ENCODE measurements at places on chromosomes 2 and 18.
A peak's percentile ranks its signal among the peaks of the same experiment; 100 is the strongest.

GRCh38 chr18:28153485-28154065 lies 23.4 kb downstream of the CDH2 start:
- DNase-seq, result no peak

DNA sequence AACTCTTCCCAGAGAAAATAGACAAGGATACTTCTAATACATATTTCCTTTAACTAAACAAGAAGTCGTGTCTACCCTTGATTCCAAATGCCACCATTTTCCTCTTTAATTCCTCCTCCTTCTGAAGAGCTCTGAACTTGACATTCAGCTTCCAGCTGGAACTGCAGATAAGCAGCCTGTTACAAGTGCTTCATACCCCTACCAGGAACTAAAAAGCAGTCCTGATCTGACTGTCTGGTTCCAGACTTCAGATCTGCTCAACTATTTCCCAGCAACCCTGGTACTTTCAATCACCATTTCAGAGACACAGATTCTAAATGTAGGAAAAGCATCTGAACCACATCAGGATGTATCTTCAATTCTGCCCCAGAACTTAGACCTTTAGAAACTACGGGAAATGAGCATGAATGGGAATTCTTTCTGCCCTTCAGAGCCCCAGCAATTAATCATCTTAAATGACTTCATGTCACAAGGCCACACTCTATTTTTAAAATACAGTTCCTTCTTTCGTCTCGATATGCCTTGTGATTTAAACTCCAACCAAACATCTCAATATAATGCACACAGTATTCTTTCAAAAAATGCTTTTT lies 159.5 kb downstream of the L3MBTL4 start:
- DNase-seq, result no peak

DNA sequence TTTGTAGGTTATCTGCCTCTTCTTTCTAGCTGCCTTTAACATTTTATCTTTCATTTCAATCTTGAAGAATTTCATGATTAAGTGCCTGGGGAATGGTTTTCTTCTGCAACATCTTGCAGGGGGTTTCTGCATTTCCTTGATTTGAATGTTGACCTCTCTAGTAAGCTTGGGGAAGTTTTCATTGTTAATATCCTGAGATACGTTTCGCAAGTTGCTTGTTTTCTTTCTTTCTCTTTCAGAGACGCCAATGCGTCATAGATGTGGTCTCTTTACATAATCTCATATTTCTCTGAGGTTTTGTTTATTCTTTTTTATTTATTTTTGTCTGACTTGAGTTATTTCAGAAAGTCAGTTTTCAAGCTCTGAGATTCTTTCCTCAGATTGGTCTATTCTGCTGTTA lies 225.7 kb downstream of the XIRP2 start:
- no peak for DNase-seq

- DNase-seq, result no peak
These were observed 55.3 kb upstream of the KYNU start for GRCh38 chr2:142822190-142822589.

- DNase-seq, result no peak
These were observed 88.0 kb upstream of the GPC1 start for GRCh38 chr2:240347373-240347940.

- no peak for DNase-seq
These were observed 150.0 kb downstream of the LPIN1 start for GRCh38 chr2:11896386-11896785.

DNA sequence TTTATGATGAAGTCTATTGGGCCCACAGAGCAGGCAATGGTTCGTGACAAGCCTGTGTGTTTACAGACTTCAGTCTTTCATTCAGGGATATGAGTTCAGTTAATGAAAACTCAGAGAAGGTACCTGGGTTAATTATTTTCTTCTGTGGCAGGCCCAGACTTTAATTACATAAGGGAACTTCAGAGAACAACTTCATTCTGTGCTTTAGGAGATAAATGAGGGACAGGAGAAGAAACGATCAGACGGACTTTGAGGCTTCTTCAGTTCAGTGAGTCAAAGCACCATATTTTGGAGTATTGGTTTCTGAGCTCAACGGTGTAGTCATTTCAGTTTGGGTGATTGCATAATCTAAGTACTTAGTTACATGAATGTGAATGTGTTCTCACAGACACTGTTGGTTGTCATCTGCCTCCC lies 203.0 kb upstream of the KCNJ3 start:
- DNase-seq, result no peak

DNA sequence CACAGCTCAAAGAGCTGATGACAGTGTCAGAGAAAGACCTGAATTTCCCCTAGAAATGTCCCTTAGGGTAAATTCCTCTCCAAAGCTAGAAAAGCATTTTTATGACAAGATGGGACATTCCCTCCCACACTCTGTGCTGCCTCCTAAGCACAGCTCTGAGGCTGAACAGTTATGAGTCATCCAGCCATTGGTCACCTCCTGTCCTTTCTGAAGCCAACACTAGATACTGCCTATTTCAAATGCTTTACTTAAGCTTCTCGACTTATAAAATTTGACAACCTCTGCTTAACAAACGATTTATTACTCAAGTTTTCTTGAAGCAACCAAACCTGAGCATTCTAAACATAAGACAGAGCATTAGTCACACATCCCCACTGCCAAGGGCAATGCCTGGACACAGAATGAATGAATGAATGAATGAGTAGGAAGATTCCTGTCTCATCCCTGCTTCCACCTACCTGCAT lies 35.4 kb downstream of the B4GALT6 start:
- peak; percentile 73 for DNase-seq

DNA sequence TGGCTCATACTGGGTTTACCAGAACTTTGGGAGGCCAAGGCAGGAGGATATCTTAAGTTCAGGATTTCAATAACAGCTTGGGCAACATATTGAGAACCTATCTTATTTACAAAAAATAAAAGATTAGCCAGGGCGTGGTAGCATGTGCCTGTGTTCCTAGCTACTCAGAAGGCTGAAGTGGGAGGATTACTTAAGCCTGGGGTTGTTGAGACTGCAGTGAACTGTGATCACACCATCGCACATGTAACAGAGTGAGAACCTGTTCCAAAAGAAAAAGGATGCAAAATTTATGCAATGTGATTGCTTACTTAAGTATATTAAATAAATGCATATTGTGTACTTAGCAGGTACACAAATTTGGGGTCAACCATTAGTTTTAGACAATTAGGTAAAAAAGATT lies 768.9 kb upstream of the CDH7 start:
- DNase-seq, result no peak

GRCh38 chr2:8676921-8677645 lies 4.8 kb upstream of the ID2 start:
- DNase-seq, result no peak

DNA sequence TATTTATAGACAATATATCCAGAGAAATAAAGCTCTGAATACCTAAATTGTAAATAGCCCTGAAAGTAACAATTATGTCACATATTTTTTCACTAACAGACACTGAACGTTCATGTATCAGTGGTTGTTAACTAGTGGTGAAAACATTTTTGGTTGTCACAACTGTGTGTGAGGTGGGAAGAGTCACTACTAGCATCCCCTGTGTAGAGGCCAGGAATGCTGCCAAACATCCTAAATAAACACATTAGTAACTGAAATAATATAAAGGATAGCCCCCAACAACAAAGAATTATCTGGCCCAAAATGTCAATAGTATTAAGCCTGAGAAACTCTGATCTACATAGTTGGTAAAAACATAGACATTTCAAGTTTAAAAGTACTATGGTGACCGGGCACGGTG lies 64.5 kb downstream of the ROCK1 start:
- DNase-seq, result no peak

GRCh38 chr2:39732482-39732881 lies 46.6 kb downstream of the THUMPD2 start:
- DNase-seq, result no peak

- no peak for DNase-seq
These were observed 10.0 kb downstream of the PROC start for GRCh38 chr2:127428057-127428814.

GRCh38 chr2:64143169-64144056 lies 807 bp downstream of the PELI1 start:
- DNase-seq, result peak; percentile 31

DNA sequence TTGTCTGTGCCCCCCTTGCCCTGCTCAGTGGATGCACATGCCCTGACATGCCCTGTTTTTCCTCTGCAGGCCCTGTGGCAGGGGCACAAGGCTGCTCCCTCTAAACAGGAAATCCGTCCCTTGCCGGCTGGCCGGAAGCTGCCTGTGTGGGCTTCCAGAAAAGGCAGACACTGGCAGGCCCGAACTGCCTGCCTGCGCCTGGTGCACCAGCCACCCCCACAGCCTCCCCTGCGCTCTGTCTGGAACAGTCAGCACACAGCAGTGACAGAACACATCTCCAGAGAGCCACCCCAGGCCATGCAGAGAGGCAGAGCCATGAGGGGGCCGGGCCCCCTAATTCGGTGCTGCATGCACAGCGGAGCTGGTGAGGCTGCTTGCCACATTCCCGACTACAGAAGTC lies 33.5 kb downstream of the LOXHD1 start:
- DNase-seq, result peak; percentile 19

GRCh38 chr2:203463266-203463678 lies 71.8 kb downstream of the RAPH1 start:
- DNase-seq, result no peak

DNA sequence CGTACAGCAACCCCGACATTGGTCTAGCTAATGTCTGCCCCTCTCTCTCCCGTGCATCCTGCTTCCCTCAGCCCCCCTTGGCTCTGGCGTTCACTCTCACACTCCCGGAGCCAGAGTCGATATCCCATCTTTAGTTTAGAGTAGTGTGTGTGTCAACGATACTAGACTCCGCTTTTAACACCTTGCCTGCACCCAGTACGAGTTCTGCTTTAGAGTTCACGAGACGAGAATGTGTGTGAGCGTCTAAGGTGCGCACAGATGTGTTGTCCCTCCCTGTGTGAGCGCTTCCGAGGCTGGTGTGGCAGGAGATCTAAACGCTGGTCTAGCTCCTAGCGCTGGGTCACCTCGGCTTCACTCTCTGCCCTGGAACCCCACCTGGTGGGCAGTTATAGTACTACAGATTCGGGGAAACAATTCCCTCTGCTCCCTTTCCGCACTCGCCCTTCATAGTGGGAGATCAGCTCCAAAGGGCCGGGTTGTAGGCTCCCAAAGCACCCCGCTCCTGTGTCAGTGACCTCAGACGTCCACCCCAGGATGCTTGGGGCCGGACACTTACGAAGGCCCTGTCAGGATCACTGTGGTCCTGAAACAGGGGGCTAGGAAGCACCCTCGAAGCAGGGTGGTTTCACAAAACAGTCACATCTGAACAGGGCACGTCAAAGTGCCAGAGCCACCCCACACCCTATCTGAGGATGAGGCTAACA lies 2.6 kb upstream of the CYP26B1 start:
- DNase-seq, result peak; percentile 89

DNA sequence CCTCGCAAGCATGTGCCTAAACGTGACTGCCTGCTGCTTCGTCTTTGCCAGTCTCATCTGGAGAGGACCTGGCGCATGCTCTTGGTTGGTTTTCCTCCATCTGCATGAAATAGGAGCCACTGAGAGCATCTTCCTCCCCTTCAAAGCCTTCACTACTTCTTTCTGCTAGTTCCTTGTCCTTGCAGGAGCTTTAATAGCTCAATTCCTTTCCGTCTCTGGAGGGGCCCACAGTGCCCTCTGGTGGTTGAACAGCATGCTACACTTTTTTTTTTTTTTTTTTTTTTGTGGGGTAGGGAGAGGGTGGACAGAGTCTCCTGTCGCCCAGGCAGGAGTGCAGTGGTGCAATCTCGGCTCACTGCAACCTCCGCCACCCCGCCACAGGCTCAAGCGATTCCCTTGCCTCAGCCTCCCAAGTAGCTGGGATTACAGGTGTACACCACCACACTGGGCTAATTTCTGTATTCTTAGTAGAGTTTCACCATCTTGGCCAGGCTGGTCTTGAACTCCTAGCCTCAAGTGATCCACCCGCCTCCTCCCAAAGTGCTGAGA lies 59.6 kb downstream of the SP110 start:
- peak; percentile 61 for DNase-seq

GRCh38 chr18:51020536-51020935 lies 9.5 kb upstream of the SMAD4 start:
- DNase-seq, result no peak

GRCh38 chr2:123808243-123808642 lies 216.8 kb upstream of the CNTNAP5 start:
- DNase-seq, result no peak

GRCh38 chr2:73295751-73296400 lies 2.5 kb upstream of the EGR4 start:
- DNase-seq, result no peak

DNA sequence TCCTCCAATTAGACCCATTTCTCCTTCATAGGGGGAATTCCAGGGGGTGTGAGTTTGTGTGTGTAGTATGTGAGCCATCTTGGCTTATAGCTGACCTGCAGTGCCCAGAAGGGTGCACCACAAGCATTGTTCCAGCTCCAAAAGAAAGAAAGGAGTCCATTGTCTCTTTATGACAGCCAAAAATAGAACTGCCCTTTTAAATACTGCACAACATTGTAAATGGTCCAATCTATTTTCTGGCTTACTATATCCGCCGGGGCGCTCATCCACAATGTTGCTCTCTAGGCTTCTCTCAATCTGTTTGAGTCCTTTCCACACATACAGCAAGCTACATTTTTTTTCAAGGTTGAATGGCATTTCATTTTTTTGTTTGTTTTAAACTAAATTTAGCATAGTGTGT lies 517.5 kb downstream of the STK39 start:
- no peak for DNase-seq

DNA sequence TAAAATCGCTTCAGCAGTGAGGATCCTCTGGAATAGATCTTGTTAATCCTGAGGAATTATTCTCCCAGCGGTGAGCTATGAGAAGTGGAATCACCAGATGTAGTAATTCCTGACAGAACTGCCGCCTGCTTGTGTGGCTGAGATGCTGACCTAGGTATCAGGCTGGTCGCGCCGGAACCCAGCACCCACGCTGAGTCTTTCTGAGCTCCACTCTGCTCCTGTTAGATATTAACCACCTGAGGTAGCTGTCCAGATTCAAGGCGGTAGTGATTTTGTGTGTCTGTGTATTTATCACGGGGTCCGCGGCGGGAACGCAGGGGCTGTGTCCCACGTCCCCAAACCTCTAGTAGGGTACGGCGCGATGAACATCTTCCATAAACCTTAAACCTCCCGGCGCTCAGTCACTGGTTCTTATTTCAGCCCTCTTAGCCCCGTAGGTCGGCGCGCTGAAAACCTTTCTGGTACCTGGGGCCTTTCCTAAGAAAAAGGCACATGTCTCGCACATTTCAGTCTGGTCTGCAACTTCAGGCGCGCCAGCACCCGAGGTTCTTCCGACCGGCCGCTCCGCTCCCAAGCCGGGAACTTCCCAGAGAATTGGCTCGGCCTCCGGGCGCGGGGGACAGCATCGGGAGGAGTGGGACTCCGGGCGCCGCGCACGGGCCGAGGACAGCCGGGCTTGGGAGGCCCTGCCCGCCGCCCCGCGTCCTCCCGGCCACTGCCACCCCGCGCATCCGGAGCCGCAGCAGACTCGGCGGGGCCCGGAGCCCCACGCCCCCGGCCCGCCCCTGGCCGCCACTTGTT lies 542 bp upstream of the CNNM3 start:
- DNase-seq, result no peak

Data from adrenal gland (tissue), 19 donors.